Cortex of kidney (tissue), 1 donor: ENCODE measurements at places on chromosomes 7 and 10.

GRCh38 chr7:14855033-14855794 is 47.3 kb downstream of the DGKB start:
- no peak for DNase-seq

DNA sequence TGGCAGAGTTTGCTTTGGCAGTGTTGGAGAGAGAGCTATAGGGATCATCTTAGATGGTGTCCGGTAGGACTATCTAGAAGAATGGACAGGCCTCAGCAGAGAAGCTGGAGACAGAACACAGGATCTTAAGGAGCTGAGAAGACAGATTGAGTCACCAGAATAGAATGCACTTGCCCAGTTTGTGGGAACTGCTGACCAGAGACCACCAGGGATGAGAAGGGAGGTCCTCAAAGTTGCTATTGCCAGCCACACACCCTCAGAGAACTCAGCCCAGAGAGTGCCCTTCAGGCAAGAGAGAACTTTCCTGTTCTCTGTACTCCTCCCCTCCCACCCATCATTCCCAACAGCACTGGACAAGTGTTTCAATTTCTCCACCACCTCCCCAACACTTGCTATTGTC is 25.3 kb upstream of the GALNT11 start:
- no peak for DNase-seq

DNA sequence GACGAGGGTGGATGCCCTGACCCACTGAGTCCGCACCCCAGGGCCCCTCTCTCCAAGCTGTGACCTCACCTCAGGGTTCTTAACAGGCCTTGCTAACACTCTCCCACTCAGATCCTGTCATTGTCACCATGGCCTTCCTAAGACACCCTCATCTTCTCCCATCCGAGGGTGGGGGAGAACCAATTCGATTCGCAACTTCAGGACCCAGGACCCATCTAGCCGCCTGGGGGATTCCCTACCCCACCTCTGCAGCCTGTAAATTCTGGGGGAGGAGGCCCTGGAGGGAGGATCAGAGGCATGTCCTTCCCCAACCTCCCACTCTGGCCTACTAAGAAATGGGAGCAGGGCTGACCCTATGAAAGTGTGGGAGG is 17.4 kb downstream of the TRIM8 start:
- no peak for DNase-seq

DNA sequence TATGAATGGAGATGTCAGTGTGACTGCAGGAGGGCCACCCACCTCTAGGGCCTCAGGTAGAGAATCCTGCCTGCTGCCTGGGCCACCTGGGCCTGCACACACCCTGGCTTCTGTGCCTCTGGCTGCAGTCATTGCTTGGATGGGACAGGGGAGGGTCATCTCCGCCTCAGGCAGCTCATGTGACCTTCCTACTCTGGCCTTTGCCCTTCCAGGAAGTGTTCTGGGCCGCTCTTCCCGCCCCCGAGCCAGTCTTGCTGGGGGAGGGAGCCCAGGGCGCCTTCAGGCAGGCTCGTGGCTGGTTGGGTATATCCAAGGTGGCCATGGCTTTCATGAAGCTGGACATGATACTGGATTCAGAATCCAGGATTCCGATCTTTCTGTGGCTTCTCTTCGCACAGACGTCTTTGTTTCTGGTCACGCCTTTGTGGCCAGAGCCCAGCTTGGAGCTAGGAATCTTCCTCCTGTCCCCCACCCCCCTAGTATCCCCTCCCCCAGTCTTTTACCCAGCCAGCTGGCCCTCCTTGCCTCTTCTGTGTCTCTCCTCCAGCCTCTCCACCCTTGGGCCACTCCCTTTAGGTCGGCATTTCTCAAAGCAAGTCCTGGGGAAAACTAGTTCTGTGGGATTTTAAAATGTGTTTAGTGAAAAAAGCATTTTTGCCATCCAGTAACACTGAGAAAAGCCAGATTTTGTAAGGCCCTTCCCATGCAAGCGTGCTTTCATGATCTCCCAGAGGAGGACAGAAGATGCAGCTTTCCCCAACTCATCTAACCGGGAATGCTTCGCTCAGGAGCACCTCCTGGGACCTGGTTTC is 119.6 kb downstream of the ZMIZ1 start:
- DNase-seq: no peak

- no peak for DNase-seq
These were observed 117.3 kb downstream of the TRRAP start for GRCh38 chr7:98995523-98996149.

DNA sequence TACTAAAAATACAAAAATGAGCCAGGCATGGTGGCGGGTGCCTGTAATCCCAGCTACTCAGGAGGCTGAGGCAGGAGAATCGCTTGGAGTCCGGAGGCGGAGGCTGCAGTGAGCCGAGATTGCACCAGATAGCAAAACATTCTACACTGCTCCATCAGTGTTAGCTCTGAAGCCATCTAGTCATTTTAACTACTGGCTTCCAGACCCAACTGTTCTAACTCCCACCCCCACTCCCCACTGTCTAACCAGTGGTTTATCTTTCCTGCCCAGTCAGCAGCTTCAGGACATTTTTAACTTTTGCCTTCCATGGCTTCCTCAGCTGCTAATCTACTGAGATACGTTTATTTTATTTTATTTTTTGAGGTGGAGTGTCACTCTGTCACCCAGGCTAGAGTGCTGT is 6.2 kb upstream of the FRAT1 start:
- DNase-seq: no peak

- no peak for DNase-seq
These were observed 5.1 kb downstream of the PRLHR start for GRCh38 chr10:118590334-118590733.

DNA sequence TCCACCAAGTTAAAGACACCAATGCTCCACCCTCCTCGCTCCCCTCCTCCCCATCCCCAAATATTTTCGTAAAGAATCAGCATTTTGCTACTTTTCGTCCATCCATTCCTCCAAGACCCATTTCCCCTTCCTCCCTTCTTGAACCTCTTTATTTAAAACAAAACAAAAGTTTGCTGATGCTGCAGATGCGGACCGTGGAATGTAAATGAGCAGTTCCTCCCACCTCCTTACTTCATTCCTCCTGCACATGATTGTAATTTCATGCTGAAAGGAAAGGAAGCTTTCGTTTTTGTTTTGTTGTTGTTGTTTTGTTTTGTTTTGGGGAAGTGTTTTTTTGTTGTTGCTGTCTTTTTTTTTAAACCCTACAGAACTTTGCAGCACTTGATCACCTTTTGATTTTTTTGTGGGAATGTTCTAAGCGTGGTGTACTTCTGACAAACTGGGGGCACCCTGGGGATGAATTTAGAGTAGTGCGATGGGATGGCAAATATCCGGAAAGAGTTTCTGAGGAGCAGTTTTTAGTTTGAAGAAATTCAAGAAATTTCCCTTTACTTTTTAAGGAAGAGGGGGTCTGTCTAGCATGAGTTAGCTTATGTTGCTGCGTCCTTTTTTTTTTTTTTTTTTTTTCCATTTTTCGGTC is 177.3 kb downstream of the TCF7L2 start:
- DNase-seq: no peak

DNA sequence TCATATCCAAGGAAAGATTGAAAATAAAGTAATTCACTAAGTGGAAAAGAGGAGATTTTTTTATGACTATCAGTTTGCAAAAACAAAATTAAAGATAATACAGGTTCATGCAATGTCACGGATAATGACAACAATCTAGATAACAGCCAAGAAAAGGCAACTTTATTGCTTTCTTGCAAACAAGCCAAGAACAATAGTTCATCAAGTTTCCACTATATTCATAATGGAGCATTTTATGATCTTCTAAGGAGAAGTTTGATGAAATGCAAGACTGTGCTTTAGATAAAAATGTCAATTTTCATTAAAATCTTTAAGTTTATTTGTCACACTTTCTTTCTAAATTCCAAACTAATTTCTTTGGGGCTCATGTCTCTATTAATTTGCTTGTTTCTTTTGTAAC is 53.9 kb upstream of the NRP1 start:
- DNase-seq: no peak

DNA sequence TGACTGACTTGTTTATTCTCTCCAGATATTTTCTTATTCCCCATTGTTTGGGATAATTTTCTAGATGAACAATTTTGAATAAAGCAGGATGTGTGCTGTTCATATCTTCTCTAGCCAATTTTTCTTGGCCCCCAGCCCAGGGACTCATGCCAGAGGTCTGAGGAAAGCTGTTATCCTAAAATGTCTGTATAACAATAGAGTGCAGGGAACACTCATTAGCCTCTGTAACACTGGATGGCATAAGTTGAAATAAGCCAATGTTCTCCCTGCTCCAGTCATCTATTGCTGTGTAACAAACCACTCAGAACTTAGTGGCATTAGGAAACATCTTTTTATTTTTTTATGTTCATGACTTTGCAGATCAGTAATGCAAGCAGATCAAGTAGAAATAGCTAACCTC is 121.7 kb upstream of the TRIM24 start:
- DNase-seq: no peak

DNA sequence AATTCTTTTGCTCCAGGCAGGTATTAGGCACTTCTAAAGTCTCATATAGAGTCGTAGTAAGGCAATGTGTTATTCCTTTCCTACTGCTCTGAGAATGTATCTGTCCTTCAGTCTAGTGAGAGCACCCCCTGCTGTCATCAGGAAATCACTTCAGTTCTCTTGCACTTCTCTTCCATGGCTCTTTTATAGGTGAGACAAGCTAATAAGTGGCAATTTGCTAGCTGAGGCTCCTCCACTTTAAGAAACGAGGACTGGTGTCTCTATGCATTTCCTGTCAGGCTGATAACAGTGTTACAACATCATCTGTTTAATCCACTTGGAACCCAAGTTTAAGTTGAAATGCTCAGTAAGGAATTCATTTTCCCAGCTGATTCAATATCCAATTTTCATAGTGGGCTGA is 350.6 kb downstream of the TFEC start:
- no peak for DNase-seq

DNA sequence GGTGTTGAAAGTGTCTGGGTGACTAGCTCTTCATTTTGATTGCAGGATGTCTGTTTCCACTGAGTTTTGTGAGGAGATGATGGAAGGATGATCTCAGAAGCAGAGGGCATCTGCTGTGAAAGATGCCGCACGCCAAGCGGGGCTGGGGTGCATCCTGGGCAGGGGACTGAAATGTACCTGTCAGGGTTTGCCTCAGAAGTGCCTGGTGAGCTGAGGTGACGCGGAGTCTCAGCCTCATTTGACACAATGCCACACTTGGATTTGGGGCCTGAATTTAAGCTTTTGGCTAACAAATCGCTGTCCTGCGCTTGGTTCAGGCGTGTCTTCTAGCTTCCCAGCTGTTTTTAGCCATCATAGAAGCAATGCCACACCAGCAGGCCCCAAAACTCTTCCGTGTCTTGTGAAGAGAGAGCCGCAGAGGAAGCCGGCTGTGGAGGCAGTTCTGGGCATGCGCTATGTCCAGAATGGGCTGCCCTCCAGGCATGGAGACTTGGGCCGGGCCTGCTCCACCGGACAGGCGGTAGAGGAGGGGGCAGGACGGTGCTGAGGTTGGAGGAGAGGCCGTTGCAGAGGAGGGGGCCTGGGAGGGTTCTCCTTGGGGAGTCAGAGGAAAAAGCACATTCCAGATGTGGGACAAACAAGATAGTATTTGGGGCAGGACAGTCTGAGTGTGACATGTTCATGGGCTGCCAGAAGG is 31.2 kb downstream of the WDR86 start:
- DNase-seq: no peak
